ENCODE measurements at places on chromosomes 2 and 18. TPM values are rescaled to one million over a fixed set of nuclear protein-coding genes. Genes with fewer than 3 reads are reported as not detected.

SNED1 gene
- total RNA-seq = 6.1 TPM

TSPYL6 gene
- 0.08 TPM for total RNA-seq

GRCh38 chr2:215435870-215436704 lies at the start of gene FN1:
FN1 (minus strand) TSS chr2:215436068; CDS start chr2:215435802, 266 bp downstream.
- H3K36me3 ChIP-seq = peaks cover 7% of the 10 kb centered on the region
- peak within 1 kb of the TSS; percentile 77 for H3K4me3 ChIP-seq
- peak within 1 kb of the TSS; percentile 91 for H3K27ac ChIP-seq
- H3K27me3 ChIP-seq = peaks cover 26% of the 10 kb centered on the region

DNA sequence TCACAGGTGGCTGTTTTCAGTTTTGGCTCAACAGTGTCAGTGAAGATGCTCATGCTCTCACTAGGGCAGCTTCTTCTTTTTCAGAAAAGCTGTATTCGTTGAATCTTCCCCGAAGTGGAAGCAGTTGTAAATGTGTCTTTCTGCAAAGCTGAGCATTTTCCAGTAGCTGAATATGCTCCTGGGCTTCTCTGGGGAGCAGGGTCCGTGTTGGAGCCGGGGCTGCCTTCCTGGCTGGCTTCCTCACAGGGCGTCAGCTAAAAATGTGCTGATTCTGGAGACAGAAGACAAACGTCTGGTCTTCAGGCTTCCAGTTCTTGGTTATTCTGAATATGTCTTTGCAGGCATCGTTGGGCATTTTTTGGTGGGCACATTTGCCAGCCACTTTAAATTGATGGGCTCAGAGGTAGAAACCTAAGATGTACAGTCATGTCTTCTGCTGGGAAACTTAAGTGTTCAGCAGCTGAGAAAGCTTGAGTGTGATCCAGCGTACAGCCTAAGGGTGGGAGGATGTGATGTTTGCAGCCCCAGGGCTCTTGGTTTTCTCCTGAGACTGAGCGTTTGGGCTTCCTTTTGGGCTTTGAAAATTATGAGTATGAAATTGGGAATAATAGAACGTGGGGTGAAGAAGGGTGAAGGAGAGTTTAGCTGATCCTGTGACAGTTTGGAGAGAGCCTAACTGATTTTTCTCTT lies 19.0 kb downstream of the SETBP1 start:
- H3K27me3 ChIP-seq = no peaks in the 10 kb centered on the region
- peak overlapping the region; percentile 36 for H3K27ac ChIP-seq
- H3K36me3 ChIP-seq = no peaks in the 10 kb centered on the region
- peak; percentile 25 for DNase-seq

All from left ventricle myocardium inferior (tissue), 1 donor.